ENCODE measurements at places on chromosomes 2 and 18. TPM values are rescaled to one million over a fixed set of nuclear protein-coding genes. Genes with fewer than 3 reads are reported as not detected.

The HOXD13 gene
- 0.32 TPM for total RNA-seq

The ZNF521 gene
- total RNA-seq = 3.8 TPM

The TTLL4 gene
- 27.5 TPM for total RNA-seq

The SIX3 gene
- not detected for total RNA-seq

The NCKAP5 gene
- total RNA-seq = 2.9 TPM

The RAMP1 gene
- total RNA-seq = 27.2 TPM

The CROCC2 gene
- 0.05 TPM for total RNA-seq

The DNMT3A gene
- total RNA-seq = 30.8 TPM

- no peak overlapping the region for H3K4me3 ChIP-seq
- no peaks in the 10 kb centered on the region for H3K4me1 ChIP-seq
Observed at GRCh38 chr18:58682429-58683069, 11.3 kb downstream of the MALT1 start.

- no peaks in the 10 kb centered on the region for H3K27me3 ChIP-seq
- H3K4me3 ChIP-seq = no peak overlapping the region
- peak overlapping the region; percentile 69 for H3K27ac ChIP-seq
- peak; percentile 96 for DNase-seq
- H3K4me1 ChIP-seq = peaks cover 7% of the 10 kb centered on the region
Observed at GRCh38 chr2:70514612-70515055, 39.0 kb downstream of the TGFA start.

DNA sequence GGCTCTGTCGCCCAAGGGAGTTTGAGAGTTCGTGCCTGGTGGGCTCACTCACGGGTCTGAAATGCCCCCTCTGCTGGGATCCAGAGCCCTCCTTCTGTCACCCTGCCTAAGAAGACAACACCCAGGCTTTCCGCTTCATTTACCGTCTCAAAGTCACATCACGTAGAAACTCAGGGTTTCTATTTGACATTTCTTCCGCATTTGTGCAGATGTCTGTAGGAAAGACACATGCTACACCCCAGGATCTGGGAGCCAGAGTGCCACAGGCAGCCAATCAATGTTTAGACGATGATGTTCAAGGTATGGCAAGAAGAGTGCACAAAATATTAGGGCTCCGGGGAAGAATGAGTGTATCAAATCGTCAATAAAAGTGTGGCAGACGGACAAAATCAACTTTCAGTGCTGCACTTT lies 24.4 kb upstream of the ACKR3 start:
- no peaks in the 10 kb centered on the region for H3K36me3 ChIP-seq
- no peak overlapping the region for H3K4me3 ChIP-seq
- no peak for DNase-seq

- no peaks in the 10 kb centered on the region for H3K36me3 ChIP-seq
- H3K27ac ChIP-seq = no peak overlapping the region
- no peaks in the 10 kb centered on the region for H3K27me3 ChIP-seq
- DNase-seq = no peak
- no peaks in the 10 kb centered on the region for H3K4me1 ChIP-seq
Observed at GRCh38 chr18:49342690-49343089, 117.8 kb downstream of the DYM start.

DNA sequence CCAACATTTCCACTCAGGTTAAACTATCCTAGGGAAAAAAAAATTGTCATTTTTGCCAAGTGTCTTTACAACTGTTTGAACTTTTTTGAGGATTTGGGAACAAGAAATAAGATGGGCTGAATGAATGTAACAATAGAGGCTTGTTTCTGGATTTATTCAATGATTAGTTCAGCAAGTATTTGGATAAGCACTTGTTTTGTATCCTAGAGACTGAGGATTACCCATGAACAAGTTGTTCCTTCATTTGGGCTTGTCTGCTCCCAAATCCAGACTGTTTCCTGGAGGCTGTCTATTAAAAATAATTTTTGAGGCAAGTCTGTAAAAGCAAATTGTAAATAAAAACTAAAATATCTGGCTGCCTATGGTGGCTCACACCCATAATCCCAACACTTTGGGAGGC lies 62.0 kb upstream of the CSRNP3 start:
- DNase-seq = no peak
- no peaks in the 10 kb centered on the region for H3K4me1 ChIP-seq
- H3K27me3 ChIP-seq = no peaks in the 10 kb centered on the region
- no peaks in the 10 kb centered on the region for H3K36me3 ChIP-seq
- no peak overlapping the region for H3K4me3 ChIP-seq
- H3K27ac ChIP-seq = no peak overlapping the region

GRCh38 chr2:184577056-184577455 lies 21.3 kb upstream of the ZNF804A start:
- H3K27ac ChIP-seq = no peak overlapping the region
- DNase-seq = no peak
- no peaks in the 10 kb centered on the region for H3K36me3 ChIP-seq

- H3K4me1 ChIP-seq = peaks cover 9% of the 10 kb centered on the region
- no peak overlapping the region for H3K4me3 ChIP-seq
- peak; percentile 58 for DNase-seq
- no peak overlapping the region for H3K27ac ChIP-seq
- no peaks in the 10 kb centered on the region for H3K36me3 ChIP-seq
Observed at GRCh38 chr18:58230438-58231179, 186.6 kb downstream of the NEDD4L start.

DNA sequence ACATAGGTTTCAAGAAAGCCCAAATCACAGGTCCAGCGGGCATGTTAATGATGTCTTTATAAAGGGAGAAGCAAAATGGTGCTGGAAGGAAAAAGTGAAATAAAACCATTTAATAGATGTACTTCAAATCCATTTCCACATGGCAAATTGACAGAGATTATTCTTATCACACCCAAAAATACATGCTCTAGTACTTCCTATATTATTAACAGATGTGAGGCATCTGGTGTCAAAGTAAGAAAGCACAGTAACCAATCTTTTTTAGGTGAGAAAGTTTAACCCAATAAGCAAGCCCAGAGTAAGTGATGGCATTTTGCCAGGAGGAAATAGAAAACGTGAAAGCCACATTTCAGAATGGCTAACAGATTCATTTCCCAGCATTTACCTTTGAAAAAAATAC lies 128.0 kb downstream of the ABCA12 start:
- no peaks in the 10 kb centered on the region for H3K4me1 ChIP-seq
- no peak overlapping the region for H3K27ac ChIP-seq
- no peaks in the 10 kb centered on the region for H3K36me3 ChIP-seq
- no peaks in the 10 kb centered on the region for H3K27me3 ChIP-seq
- no peak for DNase-seq

- H3K27ac ChIP-seq = no peak overlapping the region
- no peak overlapping the region for H3K4me3 ChIP-seq
- peaks cover 10% of the 10 kb centered on the region for H3K4me1 ChIP-seq
- H3K36me3 ChIP-seq = no peaks in the 10 kb centered on the region
- peak; percentile 71 for DNase-seq
Observed at GRCh38 chr18:23133860-23134779, 1.2 kb upstream of the CABLES1 start.

- DNase-seq = no peak
- H3K4me1 ChIP-seq = no peaks in the 10 kb centered on the region
- H3K4me3 ChIP-seq = no peak overlapping the region
- no peak overlapping the region for H3K27ac ChIP-seq
- no peaks in the 10 kb centered on the region for H3K27me3 ChIP-seq
- H3K36me3 ChIP-seq = no peaks in the 10 kb centered on the region
Observed at GRCh38 chr18:78735131-78736014, 244.2 kb upstream of the SALL3 start.

DNA sequence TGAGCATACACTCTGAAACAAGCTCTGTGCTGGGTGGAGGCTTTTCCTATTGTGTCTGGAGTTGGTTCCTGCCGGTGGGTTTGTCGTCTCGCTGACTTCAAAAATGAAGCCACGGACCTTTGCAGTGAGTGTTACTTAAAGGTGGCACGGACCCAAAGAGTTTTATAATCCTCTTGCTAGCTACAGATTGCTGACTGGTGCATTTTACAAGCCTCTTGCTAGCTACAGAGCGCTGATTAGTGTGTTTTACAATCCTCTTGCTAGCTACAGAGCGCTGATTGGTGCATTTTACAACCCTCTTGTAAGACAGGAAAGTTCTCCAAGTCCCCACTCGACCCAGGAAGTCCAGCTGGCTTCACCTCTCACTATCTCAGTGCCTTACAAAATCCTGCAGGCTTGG lies 15.3 kb downstream of the DCDC2C start:
- no peaks in the 10 kb centered on the region for H3K27me3 ChIP-seq
- DNase-seq = no peak
- H3K27ac ChIP-seq = no peak overlapping the region
- no peak overlapping the region for H3K4me3 ChIP-seq
- no peaks in the 10 kb centered on the region for H3K36me3 ChIP-seq

GRCh38 chr2:85235281-85235680 lies 92.5 kb downstream of the TGOLN2 start:
- H3K4me3 ChIP-seq = no peak overlapping the region
- no peak for DNase-seq
- no peaks in the 10 kb centered on the region for H3K27me3 ChIP-seq
- no peaks in the 10 kb centered on the region for H3K36me3 ChIP-seq
- no peaks in the 10 kb centered on the region for H3K4me1 ChIP-seq

DNA sequence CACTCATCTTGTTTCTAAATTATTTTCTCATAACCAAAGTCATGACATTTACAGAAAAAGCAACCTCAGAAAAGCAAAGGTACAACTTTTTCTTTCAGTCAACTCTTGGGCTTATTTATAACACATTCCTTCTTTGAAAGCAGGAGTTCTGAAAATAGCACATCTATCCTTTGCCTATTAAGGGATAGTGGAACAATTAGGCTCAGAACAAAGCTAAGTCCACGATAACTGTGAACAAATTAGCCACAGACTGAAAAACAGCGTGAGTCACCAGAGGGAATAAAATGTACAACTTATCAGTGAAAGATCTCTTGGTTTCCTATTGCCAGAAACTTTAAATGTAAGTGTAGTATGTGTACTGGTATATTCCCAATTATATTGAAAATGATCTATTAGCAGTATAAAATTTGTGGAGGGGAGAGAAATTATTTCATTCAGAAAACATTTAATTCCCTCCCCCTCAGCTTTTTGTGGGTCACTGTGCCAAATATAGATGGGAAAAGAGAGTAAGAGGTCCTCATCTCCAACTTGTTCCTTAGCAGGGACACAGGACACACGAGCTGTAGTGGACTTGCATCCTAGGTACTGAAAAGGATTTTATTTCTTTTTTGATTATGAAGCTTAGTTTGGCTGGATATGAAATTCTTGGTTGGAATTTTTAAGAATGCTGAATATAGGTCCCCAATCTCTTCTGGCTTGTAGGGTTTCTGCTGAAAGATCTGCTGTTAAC lies 15.4 kb upstream of the MATN3 start:
- no peak overlapping the region for H3K27ac ChIP-seq
- DNase-seq = no peak

DNA sequence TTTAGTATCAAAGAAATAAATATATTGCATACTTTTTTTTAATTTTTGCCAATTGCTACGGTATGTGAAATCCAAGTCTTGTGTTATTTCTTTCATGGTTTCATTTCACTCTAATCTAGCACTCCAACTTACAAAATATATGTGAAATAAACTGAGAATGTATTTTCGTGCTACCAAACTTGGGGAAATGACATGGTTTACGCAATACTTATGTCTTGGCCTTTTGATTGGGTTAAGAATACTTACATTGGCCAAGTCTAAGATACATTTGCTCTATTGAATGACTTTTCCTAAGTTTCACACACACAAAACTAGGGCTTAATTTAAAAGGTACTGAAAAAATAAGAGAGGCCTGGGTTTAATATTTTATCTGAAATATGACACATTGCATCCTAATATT lies 80.5 kb downstream of the VRK2 start:
- H3K27me3 ChIP-seq = no peaks in the 10 kb centered on the region
- H3K4me3 ChIP-seq = no peak overlapping the region
- H3K36me3 ChIP-seq = no peaks in the 10 kb centered on the region
- no peak for DNase-seq

GRCh38 chr18:69953191-69953590 lies 5.5 kb upstream of the CD226 start:
- H3K4me3 ChIP-seq = no peak overlapping the region
- no peaks in the 10 kb centered on the region for H3K27me3 ChIP-seq
- no peaks in the 10 kb centered on the region for H3K4me1 ChIP-seq
- H3K36me3 ChIP-seq = no peaks in the 10 kb centered on the region

DNA sequence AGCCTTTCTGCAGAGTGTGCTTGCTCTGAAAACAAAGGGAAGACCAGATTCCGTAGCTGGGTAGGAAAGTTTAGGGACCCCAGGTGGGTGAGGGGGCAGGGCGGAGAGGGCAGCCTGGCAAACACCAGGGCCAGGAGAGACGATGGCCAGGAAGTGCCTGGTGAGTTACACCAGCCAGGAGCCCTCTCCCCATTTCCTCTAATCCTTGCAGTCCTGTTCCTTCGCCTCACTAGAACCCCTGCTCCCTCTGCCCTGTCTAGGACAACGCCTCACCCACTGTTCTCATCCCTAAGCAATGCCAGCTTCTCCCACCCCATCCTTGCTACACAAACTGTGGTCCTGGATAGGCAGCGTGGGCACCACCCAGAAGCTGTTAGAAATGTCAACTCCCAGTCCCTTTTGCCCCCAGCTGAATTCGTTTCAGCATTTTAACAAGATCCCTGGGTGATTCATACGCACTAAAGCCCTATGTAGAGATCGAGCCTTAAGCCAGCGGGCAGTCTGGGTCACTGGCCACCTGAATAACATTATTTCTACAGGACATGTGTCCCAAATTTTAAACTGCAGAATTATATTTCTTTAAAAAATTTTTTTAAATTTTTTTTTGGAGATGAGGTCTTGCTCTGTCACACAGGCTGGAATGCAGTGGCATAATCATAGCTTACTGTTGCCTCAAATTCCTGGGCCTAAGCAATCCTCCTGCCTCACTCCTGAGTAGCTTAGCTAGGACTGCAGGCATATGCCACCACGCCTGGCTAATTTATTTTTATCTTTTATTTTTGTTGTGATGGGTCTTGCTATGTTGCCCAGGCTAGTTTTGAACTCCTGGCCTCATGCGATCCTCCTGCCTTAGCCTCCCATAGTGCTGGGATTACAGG lies 10.9 kb downstream of the WIPF1 start:
- no peaks in the 10 kb centered on the region for H3K27me3 ChIP-seq
- no peaks in the 10 kb centered on the region for H3K36me3 ChIP-seq
- H3K4me3 ChIP-seq = no peak overlapping the region
- H3K4me1 ChIP-seq = no peaks in the 10 kb centered on the region
- H3K27ac ChIP-seq = no peak overlapping the region

DNA sequence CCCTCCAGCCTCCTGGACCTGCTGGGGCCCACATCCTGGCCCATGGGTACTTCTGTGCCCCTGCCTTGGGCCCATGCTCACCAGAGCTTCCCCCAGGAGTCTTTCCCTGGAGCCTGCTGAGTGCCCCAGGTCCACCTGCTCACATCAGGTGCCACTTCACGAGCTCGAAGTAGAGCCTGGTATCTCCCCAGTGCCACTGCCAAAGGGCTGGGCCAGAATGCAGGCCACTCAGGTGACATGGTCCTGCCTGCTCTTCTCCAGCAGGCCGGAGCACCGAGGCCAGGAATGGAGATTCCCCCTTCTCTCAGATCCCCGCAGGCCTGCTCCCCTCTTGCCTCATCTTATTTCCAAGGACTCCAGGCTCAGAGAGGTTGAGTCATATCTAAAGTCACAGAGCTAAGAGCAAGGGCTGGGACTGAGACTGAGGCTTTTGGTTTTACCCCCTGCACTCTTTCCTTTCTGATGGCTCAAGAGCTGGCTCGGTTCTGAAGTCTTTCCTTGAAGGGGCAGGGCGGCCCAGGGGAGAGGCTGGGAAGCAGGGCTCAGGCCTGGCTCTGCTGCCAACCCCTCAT lies 79.2 kb downstream of the HS1BP3 start:
- H3K4me3 ChIP-seq = no peak overlapping the region
- H3K27ac ChIP-seq = no peak overlapping the region
- H3K36me3 ChIP-seq = no peaks in the 10 kb centered on the region

Measured in colonic mucosa (tissue), 4 donors.